NCI-H1436 treated with DMSO at 0.1 percent for 48 hours (cell line): ENCODE measurements at places on chromosomes 16 and 17.

- no peak for DNase-seq
Measured at GRCh38 chr16:24491731-24492130, 47.6 kb upstream of the RBBP6 start.

GRCh38 chr16:51532551-51532950 is 381.5 kb upstream of the SALL1 start:
- no peak for DNase-seq

- no peak for DNase-seq
Measured at GRCh38 chr16:12315330-12316136, 339.0 kb downstream of the SNX29 start.

- no peak for DNase-seq
Measured at GRCh38 chr17:19646788-19647696, 1.5 kb upstream of the ALDH3A2 start.

GRCh38 chr17:17638467-17638866 is 42.8 kb upstream of the RAI1 start:
- DNase-seq, result no peak

DNA sequence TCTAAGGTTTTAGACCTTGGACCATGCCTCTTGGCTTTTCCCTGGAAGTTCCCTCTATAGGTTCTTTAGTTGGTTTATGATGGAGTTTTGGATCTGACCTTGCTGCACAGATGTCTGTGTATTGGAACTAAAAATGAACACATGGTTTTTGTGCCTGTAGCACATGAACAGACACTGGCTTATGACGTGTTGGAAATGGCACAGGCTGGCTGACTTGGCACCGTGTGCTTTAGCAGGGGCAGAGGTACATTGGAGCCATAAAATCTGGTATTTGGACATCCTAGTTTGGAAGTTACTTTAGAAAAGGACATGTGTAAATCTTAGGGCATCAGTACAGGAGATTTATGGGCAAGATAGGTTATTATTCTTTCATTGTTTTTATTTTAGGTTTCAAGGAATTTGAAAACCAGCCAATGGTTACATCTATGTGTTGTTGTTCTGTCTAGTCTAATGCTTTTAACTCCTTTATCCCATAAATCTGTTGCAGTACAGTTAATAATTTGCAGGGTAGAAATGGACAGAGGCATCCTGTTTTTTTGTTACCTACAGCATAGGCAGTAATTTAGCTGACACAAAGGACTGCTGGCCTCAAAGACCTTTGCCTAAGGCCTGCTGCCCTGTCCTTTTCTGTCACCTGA is 6.0 kb downstream of the SOCS7 start:
- DNase-seq, result no peak

- DNase-seq, result no peak
Measured at GRCh38 chr16:63458846-63459245, 1422.6 kb upstream of the CDH8 start.

DNA sequence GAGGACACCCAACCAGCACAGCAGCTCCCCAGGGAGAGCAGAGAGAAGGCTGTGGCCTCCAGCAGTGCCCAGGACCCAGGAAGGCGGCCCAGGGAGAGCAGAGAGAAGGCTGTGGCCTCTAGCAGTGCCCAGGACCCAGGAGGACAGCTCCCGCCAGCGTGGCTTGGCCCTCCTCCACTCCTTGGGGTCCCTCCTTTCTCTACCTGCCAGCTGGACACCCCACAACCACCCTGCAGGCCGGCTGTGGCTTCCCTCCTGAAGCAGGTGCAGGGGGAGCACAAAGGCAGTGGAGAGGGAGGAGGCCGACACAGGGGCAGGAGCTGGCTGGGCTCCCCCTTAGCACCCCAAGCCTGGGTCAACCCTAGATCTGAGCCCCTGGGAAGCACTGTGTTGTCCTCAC is 54.1 kb upstream of the FASN start:
- no peak for DNase-seq

DNA sequence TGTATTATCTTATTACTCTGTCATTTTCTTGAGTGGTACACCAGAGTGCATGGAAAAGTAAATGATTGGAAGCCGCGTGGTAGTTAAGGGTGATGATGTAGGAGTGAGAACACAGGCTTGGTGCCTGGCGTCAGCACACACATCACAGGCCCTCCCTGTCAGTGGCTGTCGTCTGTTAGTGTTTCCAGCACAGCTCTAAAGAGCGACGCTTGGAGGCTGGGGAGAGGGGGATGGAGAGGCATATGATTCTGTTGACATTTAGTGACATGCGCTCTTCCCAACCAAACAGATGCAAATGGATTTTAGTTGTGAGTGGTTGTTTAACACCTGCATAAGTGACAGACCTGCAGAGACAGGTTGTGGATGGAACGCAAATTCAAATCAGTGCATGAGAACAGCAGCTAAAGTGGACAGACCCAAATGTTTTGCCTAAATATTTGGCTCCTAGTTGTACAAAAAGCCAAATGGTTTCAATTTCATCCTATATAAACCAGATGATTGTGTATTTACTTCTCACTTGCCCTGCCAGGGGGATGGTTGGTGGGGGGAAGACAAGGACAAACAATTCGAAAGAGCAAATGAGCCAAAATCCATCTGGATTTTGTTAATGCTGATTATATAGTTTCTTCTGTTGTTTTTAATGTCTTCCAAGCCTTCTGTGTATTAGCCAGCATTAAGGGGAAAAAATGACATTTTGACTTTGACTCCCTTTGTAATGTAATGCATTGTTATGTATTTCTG is 222.3 kb downstream of the WWOX start:
- no peak for DNase-seq

DNA sequence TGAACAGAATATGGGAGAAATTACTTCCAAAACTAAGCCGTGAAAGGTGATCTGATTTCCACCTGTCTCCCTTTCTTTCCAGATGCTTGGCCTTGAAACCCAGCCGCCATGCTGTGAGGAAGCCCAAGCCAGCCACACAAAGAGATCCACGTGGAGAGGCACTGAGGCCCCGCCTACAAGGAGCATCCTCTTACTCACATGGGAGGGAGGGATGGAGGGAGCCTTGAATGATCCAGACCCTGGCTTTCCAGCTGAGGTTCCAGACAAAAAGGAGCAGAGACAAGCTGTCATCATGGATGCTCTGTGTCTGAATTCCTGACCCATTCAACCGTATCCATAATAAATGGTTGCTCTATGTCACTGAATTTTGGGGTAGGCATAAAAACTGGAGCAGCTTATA is 48.9 kb upstream of the HAPSTR1 start:
- no peak for DNase-seq

- no peak for DNase-seq
Measured at GRCh38 chr17:41163828-41164227, 3.3 kb upstream of the KRTAP4-4 start.

GRCh38 chr16:53043986-53044601 is 8.6 kb downstream of the CHD9NB start:
- DNase-seq, result no peak

DNA sequence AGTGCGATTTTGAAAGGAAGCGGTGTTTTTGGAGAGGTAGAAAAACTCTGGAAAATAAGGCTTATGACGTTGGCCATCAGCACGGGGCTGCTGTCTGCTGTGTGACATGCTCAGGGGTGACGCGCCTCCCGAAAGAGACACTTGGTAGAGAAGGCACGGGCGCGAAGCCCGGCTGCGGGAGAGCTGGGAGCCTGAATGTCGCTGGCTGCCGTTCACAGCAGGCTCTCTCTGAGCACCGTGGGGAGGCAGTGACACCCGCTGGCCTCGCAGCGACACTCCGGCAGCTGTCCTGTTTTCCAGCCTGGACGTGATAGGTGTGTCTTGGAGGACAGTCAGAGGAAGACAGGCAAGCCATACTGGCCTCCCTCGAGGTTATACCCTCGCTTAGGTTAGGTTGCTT is 759.1 kb upstream of the RBFOX1 start:
- no peak for DNase-seq
